Posterior vena cava (tissue), 2 donors: ENCODE measurements at places on chromosomes 4 and X. TPM values are rescaled to one million over a fixed set of nuclear protein-coding genes. Genes with fewer than 3 reads are reported as not detected.

Gene NXF2
- not detected for total RNA-seq

Gene MAD2L1
- 0.95 TPM for total RNA-seq

Gene PLAC8
- total RNA-seq: 3.8 TPM

Gene TMLHE
- total RNA-seq: 15.8 TPM

Gene OPHN1
- 7.5 TPM for total RNA-seq

Gene PPARGC1A
- total RNA-seq: 20.7 TPM

Gene TRPC5OS
- not detected for total RNA-seq

Gene SLC49A3
- total RNA-seq: 10.4 TPM

GRCh38 chr4:211033-211511 lies 86.8 kb downstream of the ZNF718 start:
- no peak for DNase-seq

GRCh38 chr4:172707622-172708021 lies 461.0 kb upstream of the GALNT7 start:
- no peak for DNase-seq

DNA sequence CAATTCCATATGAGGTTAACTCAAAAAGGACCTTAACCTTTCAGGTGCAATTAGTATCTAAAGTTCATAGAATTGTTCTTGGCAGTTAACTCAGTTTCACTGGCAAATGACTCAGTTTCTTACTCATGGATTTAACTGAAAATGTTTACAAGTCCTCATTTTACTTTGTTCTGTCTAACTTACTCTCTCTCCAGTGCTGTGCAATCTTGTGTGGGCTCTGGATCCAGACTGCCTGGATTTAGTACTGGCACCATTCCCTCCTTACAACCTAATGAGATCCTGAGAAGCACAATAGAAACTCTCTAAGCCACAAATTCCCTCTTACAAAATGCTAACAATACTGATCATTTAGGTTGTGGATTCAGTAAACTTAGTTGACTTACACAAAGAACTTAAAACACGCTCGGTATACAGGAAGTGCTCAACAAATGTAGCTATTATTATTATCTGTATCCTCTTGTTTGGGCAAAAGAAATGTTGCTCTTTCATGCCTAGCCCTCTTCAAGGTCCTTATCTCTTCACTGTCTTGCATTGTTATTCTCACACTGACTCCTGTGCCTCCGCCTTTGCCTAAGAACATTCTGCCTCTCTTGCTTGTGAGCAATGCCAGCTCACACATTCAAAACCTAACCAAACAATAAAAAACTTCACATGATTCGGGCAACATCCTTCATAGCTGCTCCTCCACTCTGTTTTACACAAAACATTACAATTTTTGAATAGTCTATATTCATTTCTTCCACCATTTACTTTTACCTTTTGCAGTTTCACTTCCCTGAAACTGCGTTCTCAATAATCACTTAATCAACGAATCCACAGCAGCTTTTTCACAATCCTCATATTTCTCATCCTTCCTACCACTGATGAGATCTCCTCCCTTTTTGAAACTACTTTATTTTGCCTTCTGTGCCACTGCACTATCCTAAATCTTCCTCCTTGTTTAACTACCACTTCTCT lies 91.8 kb downstream of the PDE5A start:
- DNase-seq: no peak

- no peak for DNase-seq
Measured at GRCh38 chr4:26343038-26343398, 22.2 kb downstream of the RBPJ start.

- no peak for DNase-seq
Measured at GRCh38 chr4:81142744-81143143, 72.3 kb downstream of the PRKG2 start.

GRCh38 chrX:100085846-100086245 lies 324.2 kb downstream of the PCDH19 start:
- no peak for DNase-seq

DNA sequence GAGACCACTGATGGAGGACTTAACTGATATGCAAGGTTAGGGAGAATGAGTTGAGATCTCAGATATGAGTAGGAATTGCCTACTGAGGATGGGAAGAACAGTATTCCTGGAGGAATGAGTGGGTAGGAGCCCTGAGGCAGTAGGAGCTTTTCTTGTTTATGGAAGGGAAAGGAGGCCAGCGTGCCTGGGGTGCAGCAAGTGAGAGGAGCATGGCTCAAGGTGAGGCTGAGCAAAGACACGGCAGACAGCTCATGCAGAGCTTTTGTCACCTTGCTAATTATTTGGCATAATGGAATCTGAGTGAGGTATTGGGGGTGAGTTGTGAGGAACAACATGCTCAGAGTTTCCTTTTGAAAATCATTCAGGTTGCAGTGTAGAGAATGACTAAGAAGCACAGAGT lies 65.3 kb upstream of the IBSP start:
- DNase-seq: no peak

DNA sequence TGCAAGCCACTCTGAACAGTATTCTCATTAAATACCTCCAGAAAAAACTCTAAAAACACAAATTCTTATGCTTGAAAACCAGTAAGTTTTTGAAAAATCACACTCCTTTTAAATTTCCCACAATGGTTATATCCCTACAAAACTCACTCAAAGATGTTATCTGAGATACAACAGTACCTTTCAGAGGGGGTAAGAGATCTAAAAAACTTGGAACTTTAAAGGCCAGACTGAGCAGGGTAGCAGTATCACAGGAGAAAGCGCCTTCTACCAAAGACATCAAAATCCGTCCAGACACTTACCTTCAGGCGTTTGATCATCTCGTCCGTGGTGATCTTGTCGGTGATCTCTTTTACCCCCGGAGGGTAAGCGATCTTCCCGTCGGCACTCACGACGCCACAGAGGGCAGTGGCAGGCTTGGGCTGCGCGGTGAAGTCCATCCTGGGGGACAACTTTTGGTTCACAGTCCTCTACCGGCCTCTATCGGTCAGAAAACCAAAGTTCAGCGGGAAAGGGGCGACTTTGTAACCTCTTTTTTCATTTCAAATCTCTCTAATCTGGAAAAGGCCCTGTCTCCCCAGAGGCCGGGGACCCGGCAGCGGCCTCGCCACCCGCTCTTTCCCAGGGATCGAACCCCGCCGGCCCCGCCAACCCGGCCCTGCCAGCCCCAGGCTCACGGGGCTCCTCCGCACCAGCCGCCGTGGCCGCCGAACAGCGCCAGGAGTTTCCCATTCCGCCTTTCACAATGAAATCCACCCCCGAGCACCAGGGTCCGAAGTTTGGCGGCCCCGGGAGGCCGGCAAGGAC lies 1.4 kb downstream of the PDS5A start:
- peak; percentile 89 for DNase-seq

DNA sequence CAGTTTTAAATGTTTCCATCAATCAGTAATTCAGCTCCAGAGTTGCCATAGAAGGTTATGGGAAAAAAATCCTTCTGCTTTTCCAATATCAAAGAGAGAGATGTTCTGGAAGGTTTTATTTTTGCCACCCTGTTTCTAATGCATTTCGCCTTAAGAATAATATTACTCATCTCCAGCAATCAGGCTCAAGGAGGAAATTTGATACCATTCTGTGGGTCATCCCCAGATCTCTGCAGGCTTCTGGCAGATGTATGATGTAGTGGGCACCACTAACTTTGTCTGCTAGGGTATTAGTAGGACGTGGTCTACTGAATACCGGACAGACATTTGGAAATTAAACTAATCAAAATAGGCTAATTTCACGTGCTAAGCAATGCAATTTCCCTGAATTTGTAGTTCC lies 645.4 kb upstream of the TENM3 start:
- no peak for DNase-seq

DNA sequence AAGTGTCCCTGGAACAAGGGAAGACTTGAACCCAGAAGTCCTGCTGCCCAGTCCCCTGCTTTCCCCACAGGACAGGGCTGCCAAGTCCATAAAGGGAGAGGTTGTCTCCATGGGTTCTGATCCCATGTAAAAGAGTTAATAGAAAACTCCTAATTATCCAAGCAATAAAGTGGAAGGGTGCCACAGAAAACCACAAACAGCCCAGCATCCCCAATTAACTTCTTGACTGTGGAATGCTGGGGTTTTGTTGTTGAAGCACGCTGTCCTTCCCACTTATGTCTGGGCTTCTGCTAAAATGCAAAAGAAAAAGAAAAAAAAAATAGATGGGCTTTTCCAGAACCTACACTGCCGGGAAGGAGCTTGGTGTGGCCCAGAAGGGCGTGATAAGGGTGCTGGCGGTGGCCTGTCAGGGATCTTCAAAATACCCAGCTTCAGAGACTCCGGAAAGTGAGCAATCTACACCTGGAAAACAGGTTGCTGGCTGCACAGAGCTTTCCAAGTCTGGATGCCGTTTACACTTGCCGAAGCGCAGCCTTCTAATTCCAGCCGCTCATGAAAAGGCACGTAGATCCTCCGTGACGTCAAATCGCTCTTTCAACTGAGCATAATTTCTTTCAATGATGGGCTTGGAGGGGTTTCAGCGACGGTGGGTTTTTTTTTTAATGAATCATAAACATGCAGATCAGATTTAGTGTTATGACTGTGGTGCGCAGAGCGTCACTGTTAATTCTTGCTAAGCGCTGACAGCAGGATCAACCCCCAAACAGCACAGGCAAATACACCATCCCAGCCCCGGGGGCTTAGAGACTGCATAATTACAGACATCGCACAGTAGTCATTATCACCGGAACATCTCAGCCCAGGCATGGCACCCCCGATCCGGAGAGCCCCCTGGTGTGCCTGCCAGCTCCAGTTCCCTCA lies 197.6 kb downstream of the BCOR start:
- DNase-seq: no peak

DNA sequence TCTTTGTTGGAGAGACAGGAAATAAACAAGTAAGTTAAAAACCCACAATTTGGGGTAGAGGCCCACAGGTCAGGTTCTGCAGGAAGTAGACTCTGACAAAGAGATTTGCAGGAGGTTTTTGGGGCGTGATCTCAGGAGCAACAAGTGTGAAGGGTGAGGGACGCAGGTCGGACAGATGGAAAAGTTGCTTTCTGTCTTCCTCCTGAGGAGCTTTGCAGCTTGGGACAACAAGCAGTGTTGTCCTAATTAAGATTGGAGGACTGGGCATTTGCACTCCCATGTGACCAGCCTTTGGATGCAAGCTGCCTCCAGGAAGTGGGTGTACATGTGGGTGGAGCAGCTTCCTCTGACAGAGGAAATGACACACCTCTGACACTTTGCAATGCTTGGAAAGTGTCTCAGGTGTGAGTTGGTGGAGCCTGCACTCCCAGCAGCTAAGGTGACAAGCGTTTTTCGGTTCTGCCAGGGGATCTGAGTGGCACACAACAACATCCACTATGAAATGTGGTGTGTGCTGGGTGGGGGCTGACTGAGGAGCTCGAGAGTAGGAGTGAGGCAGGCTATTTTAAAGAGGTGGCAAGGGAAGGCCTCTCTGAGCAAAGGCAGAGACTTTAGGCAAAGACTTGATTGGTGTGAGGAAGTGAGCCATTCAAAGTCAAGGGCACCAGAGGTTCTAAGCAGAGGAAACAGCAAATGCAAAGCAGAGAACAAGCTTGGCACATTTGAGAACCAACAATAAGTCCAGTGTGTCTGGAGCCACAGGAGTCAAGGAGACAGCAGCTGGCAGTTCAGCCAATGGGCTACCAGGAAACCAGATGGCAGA lies 339.8 kb upstream of the GATB start:
- DNase-seq: no peak

GRCh38 chrX:49876750-49877149 lies 2.5 kb upstream of the USP27X start:
- DNase-seq: no peak

DNA sequence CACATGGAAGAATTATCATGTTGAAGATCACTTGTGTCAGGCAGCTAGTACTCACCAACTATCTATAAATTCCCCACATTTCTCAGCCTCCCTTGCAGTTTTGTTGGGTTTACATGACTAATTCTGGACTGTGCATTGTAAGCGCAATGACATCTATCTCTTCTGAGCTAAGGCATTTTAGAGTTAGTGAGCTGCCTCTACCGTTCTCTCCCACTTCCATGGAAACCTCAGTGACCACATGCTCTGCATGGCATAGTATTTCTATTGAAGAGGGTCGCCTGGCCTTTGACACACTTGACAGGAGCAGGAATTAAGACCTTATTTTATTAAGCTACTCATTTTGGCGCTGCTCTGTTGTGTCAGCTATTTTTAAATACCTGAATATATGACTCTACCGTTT lies 67.5 kb upstream of the NPY2R start:
- no peak for DNase-seq

DNA sequence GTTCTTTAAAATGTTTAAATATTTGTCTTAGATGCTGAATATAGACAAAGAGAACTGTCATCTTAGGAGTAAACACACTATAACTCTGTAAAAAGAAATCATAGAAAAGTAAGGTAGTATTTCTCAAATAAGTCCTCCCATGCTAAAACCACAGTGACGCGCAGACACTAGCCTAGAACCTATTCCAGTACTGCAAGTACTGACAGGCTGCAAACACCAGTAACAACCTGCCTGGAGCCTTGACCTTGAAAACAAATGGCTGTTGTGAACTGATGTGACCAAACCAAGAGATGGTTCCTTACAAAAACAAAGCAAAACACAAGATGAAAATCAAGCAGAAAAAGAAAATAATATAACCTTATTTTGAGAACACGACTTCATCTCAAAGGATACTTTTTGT lies 8.5 kb downstream of the TIFA start:
- DNase-seq: no peak

- DNase-seq: no peak
Measured at GRCh38 chr4:122548452-122548851, 72.4 kb downstream of the IL21 start.

DNA sequence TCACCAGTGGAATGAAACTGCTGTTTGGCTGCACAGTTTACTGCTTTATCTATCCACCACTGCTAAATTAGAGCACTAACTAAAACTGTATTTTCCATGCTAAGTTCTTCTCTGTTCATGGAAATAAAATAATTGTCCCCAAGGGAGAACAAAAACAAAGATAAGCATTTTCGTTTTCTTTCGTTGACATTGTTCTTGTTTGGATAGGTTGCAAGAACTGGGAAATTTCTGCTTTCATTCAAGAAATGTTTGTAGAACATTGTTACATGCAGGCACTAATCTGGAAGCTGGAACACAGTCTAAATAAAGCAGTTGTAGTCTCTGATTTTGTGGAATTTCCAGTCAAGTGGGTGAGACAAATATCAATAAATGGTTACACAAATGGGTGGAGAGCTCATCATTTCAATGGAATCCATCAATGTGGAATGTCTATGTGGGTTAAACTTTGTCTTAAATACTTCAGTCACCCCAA lies 5.8 kb upstream of the CXCL8 start:
- DNase-seq: no peak

DNA sequence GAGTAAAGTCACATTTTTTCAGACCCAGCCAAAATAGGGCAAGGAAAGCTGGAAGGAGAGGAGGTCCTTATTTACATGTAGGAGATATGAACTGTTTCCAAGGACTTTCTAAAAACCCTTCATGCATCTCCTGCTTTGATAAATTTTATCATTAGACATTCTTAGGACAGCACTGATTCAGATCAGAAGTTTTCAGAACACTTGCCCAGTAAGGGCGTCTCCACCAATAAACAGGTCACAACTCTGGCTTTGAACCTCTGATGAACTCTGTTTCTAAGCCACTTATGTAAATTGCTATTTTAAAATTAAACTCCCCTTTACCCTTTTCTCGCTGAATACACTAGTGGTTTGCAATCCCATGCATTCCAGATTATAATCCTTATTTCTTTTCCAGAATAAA lies 505.3 kb upstream of the SLIT2 start:
- no peak for DNase-seq
